ENCODE measurements at places on chromosomes 2 and 18.

DNA sequence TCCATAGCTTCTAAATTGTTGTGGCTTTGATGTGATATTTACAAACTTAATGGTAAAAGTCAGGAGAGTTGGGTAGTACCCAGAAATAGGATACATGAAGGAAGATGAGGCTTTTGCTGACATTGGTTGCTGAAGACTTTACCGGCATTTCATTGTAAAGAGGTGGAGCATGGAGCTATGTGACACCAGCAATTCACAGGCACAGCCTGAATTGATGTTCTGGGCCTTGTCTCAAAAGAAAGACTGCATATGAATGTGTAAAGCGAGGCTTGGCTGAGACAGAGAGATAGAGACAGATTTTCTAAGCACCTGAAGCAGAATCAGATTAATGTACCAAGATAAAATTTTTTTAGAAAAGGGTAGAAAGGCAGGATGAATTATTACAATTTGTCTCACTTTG is 864.9 kb upstream of the ID2 start:
- no peak for DNase-seq

GRCh38 chr2:8579485-8580085 is 102.3 kb upstream of the ID2 start:
- no peak for DNase-seq

GRCh38 chr2:120743657-120744056 is 8.0 kb downstream of the GLI2 start:
- DNase-seq, result no peak

GRCh38 chr2:73291461-73292315 is 1.7 kb downstream of the EGR4 start:
- DNase-seq, result peak; percentile 51

DNA sequence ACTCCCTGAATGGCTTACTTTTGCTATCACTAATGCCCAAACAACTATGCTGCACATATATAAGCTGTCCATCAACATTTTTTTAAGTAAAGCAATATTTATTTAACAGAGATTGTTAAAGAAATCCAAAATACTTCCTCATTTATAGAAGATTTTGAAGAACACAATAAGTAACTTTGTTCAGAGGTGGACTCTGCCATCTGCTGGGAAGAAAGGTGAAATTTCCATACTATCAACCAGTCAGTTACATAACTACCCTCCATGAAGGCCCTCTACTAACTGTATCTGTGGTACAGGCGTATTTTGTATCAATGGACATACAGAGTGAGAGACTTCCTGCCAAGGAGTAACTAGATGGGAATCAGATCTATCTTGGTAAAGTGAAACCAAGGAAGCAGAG is 106.0 kb downstream of the DTNB start:
- DNase-seq, result peak; percentile 15

DNA sequence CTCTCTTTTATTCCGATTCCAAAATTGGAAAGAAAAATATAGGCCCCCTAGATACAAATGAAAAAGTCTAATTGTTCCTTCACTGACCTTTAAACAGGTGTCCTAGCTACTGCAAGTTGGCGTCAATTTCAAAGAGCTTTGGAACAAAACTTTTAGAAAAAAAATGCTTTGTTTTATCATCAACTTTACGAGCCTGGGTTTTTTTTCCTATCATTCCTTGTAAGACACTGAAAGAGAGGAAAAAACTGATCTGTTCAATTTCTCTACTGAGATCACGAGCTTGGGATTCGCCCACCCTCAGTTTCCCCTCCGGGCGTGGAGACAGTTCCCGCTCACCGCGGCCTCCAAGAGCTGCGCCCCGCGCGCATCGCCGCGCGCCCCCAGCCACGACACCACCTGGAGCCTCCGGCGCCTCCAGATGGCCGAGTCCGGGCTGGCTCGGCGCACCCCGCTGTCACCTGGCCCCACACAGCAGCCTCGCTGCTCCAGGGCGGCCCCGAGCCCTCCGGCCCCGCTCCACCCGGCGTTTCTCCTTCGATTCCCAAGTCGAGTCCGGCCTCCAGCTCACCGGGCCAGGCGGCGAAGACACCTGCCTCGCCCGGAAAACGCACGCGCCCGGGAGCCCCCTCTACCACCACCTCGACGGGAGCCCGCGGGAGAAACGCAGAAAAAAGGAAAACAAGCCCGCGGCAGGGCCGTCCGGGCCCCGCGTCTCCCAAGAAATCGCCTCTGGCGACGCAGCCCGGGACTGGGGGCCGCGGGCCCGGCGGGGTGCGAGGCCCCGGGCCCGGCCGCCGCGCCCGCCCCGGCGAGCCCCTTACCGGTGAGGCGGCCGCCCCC is 656 bp downstream of the TBC1D8 start:
- peak; percentile 56 for DNase-seq

GRCh38 chr2:197556456-197556855 is 40.6 kb downstream of the MOB4 start:
- no peak for DNase-seq

DNA sequence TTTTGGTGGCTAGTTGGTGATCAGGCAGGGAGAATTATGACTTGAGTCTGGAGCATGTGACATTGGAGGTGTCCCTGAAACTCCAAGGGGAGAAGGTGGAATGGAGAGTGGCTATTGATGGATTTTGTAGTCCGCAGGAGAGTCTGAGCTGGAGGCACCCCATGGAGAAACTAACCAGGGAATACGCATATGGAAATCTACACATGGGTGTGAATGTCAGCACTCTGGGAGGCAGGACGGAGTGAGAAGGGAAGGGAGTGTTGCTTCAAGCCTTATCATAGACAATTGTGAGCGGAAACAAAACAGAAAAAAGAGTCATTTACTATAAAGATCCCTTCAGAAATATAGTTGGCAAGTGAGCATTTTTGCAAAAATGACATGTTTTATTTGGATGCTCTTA is 667 bp upstream of the SCYGR4 start:
- DNase-seq, result no peak

DNA sequence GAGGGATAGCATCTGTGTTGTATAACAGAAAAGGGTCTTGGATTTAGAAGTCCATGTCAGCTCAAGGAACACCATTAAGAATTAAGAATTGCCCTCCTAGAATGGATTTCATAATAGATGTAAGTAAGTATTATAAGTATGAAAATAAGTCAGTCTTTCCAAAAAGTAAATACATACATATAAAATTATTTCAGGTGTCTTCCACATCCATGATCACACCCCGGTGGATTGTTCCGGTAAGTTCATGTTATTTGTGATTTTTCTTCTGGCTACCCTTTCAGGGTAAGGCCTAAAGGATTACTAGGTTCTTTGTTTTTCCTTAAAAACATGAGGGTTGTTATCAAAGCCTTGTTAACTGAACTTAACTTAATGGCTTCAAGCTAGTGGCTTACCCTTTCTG is 55.9 kb downstream of the TMEM185B start:
- DNase-seq, result no peak

DNA sequence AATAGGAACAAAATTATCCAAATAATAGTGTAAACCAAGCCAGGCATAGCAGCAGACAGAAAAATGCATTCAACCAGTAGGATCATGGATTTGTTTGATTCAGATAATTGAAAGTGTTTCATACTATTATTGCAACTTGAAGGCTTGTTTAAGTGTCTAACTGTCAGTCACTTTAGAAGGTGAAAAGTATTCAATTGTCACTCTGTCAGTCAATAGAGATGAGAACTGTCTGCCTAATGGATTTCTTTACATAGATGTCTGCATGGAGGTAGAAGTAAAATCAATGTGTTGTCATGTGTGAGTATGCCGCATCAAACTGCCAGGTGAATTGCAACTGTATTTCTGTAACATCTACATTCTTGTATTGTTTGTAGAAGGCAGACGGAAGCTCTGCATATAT is 65.0 kb downstream of the ZNF407 start:
- DNase-seq, result no peak

GRCh38 chr2:158046121-158046880 is 55.4 kb upstream of the UPP2 start:
- no peak for DNase-seq

- no peak for DNase-seq
Observed at GRCh38 chr2:181474222-181474881, 17.2 kb downstream of the ITGA4 start.

- no peak for DNase-seq
Observed at GRCh38 chr2:241015439-241015838, 17.0 kb downstream of the SNED1 start.

- no peak for DNase-seq
Observed at GRCh38 chr2:24509425-24509824, 18.4 kb downstream of the NCOA1 start.

- no peak for DNase-seq
Observed at GRCh38 chr18:49524349-49524748, 37.3 kb upstream of the C18orf32 start.

DNA sequence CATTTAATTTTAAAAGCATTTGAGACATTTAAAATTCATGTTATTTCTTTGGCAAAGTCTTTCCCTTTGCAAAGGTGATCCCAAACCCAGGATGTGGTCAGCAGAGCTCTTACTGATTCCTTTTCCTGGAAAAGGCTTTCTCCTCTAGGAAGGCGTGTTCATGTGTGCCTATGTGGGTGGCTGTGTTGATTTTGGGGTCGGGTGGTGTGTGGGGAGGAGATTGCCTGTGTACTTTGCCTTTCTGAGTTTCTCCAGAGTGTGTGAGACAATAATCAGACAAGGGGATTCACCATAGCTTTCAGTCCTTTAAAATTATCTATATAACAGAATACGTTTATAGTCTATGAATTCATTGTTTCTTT is 173.2 kb downstream of the SOCS6 start:
- DNase-seq, result no peak

DNA sequence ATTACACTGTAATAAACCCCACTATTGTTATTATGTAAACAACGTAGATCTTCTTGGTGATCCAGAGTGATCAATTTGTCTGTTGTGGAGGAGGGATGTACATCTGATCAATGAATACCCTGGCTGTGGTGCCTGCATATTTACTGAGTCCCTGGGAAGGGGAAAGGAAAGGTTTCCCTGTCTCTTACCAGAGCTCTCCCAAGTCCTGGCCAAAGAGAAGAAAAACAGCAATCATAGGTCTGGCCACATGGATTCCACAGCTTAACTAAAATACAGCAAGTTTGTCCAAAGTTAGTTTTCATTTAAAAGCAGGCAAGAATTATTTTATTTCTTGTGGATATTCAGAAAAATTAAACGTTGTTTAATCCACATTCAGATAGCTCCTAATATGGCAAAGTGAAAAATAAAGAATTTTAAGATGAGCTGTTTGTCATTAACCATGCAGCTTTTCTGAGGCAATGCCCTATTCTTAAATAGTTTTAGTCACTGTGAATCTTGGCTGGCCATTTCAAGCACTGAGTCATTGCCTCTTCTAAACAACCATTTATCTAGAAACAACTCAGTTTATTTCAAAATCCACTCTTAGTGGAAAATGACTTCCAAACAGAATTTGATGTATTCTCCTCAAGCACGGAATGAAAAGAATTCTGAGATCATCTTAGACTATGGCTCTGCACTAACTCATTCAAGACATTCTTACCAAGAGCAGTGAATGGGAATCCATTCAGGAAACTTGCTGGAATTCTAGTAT is 1004.4 kb upstream of the CDH2 start:
- no peak for DNase-seq

DNA sequence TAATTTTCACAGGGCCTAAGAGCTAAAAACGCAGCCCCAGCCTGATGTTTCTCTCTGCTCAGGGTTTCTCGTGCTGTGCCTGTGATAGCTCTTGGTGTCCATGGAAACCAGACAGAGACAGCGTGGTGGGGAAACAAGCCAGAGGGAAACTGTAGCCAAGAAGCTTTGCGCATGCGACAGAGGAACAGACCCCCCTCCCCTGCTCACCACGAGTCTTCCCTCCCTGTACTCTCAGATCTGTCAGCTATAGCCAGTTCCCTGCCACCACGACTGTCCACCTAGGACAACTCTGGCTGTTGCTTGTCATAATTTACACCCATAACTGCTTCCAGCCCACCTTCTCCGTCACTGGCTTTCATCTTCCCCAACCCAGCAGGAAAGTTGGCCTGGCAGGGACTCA is 13.2 kb upstream of the DNAJC27 start:
- no peak for DNase-seq

DNA sequence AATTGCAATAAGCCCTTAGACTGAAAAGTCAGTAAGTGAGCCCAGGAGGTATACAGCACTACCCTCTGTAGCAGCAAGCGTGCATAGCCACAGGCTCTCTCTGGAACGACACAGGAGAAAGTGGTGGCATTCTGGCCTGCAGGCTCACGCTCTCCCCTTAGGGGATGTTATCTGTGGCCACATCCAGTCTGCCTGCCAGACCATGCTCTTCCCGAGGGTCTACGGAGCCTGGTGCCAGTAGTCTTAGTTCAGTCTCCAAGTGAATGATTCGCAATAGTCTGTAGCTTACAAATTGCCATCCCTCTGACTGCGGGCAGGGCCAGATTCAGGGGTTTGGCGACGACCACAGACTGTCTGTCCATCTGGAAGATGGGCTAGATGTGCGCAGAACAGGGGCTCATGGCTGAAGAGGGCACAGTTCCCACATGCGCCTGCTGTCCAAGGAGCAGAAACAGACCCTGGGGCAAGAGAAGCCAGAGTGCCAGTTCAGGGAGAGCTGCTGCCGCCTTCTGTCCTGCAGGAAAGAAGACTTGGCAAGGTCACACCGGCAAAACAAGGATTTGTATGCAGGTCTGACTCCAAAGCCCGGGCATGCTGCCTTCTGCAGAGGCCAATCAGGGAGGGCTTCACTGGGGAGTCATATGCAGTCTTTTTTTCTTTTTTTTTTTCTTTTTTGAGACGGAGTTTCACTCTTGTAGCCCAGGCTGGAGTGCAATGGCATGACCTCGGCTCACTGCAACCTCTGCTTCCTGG is 3.5 kb upstream of the KLF11 start:
- DNase-seq, result no peak

GRCh38 chr2:179524809-179525339 is 260.2 kb upstream of the SESTD1 start:
- no peak for DNase-seq

DNA sequence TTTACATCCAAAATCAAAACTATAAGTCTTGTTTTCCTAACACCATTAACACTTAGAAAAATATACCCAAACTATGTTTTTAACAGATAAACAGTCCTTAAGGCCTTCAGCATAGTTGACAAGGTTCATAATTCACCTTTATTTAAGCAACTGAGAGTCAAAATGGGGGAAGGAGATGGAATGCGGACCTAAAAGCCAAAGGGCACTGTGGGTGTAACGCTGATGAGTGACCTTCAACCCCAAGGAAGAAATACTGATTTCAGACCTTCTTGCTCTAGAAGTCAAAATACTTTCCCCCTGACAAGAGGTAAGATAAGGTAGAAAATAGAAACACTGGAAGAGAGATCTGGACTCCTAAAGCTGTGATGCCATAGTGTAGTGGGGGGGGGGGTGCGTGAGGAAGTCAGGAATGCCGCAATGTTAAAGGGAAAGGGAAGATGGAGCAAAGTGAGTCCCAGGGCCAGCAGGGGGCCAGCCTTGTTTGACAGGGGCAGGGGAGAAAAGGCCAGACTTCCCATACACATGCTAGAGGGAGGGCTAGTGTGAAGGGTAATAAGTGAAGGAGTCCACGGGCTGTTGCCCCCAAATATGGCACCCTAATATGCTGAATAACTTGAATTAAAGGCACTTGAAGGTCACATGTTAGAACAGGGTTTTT is 31.4 kb downstream of the CCDC93 start:
- no peak for DNase-seq

- DNase-seq, result no peak
Observed at GRCh38 chr2:60319031-60319547, 234.4 kb downstream of the BCL11A start.

- DNase-seq, result no peak
Observed at GRCh38 chr2:59184276-59185020, 943.3 kb upstream of the FANCL start.
